Stimulated activated CD8-positive, alpha-beta memory T cell treated with anti-CD3 and anti-CD28 coated beads, Interleukin-15, amount 100 ng/mL, for 24 hours (primary cell): ENCODE measurements at places on chromosomes 11 and 22.

DNA sequence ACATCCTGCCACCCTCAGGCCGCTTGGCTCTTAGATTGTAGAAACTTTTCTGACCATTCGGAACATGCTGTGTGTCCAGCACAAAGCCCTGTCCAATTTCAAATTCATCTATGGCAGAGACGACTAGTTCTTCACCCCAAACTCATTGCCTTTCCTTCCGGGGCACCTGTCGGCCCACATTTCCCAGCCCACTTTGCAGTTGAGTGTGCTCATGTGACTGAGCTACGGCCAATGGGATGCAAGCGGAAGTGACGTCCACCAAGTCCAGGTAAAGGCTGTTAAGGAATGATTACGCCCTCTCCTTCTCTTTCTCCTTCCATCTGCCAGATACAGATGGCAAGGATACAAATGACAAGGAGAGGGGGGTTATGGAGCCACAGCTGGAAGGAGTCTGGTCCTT is 32.5 kb downstream of the SYT13 start:
- no peak for DNase-seq

DNA sequence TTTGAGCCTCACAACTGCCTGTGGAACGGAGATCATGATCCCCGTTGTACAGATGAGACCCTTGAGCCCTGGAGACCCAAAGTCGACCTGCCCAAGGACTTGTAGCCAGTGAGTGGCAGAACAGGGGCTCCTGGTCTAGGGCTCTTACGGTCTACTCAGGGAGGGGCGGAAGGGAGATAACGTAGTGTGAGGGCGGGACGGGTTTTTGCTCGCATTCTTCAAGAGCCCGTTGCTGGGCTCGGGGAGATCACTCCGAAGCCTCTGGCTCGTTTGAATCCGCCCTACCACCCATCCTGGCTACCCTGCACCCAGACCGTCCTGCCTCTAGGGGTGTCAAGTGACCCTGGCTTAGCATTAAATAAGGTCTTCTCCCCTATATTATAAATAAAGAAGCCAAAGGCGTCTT is 639 bp downstream of the CRY2 start:
- no peak for DNase-seq

DNA sequence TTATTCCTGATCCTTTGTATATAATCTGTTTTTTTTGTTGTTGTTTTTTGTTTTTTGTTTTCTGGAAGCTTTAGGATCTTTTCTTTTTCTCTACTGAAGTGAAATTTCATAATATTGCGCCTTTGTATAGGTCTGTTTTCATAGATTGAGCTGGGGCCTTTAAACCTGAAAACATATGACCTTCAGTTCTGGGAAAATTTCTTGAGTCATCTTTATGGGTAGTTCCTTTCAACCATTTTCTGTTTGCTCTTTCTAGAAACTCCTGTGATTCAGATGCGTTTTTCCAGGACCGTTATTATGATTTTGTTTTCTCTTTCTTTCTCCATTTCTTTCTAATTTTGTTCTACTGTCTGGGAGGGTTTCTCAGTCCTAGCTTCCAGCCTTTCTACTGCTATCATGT is 43.7 kb downstream of the BSX start:
- DNase-seq, result no peak

GRCh38 chr22:47796128-47796908 is 1033.9 kb downstream of the TBC1D22A start:
- DNase-seq, result no peak

- no peak for DNase-seq
Measured at GRCh38 chr11:92154110-92154509, 70.5 kb upstream of the FAT3 start.

DNA sequence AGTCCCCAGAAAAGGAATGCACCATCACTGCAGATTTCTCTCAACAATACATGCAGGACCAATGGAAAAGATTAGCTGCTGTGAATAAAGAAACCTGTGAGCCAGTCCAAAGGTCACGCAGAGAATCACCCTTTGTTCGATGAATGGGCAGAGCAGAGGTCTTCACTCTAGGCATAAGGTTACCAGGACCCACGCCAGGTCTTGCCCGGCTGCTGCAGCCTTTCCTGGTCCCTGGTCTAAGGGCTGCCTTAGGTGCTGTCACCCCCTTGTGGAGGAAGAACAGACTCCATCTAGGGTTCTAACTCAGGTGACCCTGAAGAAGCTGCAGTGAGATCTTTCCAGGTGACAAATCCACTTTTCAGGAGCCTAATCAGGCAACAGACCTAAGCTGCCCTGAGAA is 29.0 kb upstream of the NAP1L4 start:
- no peak for DNase-seq

DNA sequence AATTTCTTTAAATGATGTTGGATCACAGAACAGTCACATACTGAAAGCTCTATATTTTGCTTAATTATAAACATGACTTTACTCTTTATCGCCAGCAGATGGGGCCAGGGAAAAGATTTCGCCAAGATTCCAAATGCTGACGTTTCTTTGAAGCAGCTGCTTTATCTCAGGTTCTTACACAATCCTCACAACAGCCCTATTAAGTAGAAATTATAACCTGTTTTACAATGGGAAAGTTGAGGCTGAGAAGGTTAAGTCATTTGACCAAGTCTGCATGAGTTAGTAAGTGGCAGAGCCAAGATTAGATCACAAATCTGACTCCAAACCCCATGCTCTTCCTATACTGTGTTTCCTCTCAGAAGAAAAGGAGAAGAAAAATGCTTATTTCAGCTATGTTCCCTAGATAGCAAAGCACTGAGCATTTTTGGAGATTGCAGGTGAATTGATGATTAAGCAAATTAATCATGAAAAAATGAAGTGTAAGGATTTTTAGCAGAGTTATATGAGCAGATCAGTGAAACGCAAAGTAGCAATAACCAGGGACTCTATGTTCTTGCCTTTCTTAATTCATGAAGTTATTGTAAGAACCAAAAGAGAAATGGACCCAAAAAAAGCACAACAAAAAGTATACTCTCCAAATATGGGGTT is 79.0 kb downstream of the AASDHPPT start:
- DNase-seq, result no peak

DNA sequence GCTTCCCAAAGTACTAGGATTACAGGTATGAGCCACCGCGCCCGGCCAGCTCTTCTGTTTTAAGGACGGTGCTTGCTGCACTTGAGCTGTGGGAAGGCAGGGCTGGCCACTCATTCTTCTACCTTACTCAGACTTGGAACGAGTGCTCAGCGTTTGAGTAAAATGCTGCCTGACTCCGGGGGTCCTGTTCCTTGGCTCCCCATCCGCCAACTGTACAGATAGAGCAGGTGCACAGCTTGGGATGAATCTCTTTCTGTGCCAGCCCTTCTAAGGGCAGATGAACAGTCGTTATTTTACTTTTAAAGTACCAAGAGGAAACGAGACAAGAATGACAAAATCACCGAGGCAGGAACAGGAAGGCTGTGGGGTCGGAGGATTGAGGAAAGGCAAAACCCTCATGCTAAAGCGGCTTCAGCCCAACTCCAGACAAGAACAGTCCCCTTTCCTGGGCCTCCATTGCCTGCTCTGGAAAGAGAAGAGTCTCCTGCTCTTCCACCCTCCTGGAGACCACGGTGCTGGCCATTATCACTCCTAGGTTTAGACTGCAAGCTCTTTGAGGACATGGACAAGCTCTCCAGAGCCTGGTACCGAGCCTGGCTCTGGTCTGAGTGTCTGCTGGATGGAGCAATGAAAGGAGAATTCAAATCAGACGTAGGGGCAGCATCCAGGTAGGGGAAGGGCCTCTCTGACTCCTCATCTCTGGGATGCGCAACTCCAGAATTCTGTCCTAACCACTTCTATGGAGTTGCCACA is 1.1 kb upstream of the SUN2 start:
- DNase-seq, result no peak
